ENCODE measurements at places on chromosomes 6 and 20.
A peak's percentile ranks its signal among the peaks of the same experiment; 100 is the strongest.

- DNase-seq = no peak
Measured at GRCh38 chr6:159181914-159182313, 12.7 kb downstream of the FNDC1 start.

- no peak for DNase-seq
Measured at GRCh38 chr20:10863337-10864060, 189.7 kb upstream of the JAG1 start.

- no peak for DNase-seq
Measured at GRCh38 chr6:2794171-2794730, 29.1 kb downstream of the WRNIP1 start.

DNA sequence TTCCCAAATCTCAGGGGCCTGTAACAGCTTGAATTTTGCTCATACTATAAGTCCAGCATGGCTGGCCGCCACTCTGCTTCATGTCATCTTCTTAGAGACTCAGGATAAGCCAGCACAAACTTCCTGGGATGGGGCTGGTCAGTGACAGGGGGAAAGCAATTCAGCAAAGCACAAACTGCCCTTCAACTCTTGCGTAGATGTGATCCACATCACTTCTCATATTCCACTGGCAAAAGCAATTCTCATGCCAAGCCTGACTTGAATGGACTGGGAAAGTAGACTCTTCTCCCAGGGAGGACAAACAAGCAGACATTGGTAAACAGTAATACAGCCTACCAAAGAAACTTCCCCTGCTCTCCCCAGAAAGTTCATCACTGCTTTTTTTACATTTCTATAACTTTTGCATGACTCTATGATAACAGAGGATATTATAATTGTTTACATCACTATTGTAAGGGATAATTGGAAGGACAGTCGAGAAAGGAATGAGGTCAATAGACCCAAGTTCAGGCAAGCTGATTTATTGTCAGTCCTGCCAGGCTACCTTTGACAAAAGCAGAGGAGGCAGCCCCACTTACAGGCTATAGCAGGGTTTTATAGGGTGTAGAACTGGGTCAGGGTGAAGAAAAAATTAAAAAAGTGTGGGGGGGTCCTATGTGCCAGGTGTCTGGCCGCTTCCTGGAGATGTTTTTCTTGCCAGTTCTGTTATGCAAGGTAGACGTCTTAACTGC, 37.4 kb downstream of the RBM24 start:
- DNase-seq = no peak

DNA sequence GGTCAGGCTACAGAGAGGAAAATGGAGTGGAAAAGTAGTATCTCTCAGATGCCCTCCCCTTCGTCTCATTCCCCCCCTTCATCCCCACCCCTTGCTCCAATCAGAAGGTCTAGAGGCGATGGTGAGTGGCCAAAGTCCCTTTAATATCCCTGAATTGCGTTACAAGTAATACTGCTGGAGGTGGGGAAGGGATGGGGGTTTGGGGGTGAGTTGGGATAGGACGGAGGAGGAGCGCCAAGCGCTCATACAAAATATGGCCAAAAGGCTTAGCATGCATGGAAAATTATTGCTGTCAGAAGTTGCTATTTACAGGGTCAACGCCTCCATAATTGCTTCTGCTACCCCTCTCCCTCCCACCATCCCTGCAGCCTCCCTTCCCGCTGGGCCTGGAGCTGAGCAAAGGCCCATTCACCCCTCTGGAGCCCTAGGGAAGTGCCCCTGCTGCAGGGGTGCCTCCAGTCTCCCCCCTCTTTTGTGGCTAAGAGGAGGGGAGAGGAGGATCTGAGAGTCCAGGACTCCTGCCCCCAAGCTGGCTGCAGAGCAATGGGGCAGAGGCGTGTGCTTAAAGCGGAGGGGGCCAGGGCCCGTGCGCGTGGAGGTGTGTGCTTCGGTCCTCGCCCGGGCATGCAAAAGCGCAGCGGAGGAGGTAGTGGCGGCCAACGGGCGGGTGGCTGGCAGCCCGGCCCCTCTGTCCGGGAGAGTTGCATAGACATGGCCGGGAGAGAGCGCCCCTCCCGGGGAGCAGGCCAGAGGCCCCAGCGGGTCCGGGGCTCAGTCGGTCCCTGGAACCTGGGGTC, 8.7 kb upstream of the SRXN1 start:
- DNase-seq = no peak

DNA sequence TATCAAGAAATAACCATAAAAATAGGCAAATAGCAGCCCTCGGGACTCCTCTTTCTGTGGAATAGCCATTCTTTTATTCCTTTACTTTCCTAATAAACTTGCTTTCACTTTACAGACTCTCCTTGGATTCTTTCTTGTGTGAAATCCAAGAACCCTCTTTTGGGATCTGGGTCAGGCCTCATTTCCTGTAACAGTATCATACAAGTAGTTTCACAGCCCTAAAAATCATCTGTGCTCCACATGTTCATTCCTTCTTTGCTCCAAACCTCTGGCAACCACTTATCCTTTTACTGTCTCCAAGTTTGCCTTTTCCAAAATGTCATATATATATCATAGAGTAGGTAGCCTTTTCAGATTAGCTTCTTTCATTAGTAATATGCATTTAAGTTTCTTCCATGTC, 13.5 kb upstream of the NT5E start:
- DNase-seq = no peak

GRCh38 chr6:118708055-118708454, 56.7 kb upstream of the CEP85L start:
- DNase-seq = no peak

DNA sequence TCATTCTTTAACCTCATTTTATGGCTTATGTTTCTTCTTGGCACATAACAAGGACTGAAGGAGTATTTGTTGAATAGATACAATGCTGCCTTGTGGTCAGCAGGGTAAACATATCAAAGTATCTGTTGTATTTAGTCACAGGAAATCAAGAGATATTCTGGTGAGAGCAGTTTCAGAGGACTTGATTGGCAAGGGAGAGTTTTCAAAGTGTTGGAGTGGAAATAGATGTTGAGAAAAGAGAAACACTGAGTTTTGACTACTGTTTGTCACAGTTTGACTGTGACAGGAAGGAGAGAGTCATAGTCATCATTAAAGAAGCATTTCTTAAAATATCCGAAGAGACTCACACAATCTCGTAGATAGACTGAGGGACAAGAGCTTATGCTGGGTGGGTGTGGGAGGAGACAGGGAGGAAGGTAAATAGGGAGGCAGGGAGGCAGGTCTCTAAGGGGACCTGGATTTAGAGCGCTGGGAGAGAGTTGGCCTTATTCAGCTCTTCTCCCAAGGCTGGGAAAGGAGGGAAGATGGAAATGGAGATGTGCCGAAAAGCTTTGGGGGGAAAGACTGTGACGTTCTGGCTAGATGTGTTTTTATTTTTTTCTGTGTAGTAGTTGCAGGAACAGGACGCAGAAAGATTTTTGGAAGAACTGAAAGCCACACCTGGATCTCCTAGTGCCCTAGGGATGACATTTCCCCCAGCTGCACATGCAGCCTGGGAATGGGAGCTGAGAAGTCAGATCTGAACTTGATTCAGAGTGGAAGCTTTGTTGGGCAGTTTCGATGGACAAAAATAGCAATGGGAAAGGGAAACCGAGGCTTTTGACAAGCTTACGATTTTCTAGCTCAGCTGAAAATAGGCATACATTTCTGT, 65.0 kb upstream of the IFNGR1 start:
- DNase-seq = no peak

- DNase-seq = no peak
Measured at GRCh38 chr20:20167698-20168097, 115.4 kb downstream of the CFAP61 start.

- peak; percentile 67 for DNase-seq
Measured at GRCh38 chr6:151240036-151240685, 394 bp downstream of the AKAP12 start.

DNA sequence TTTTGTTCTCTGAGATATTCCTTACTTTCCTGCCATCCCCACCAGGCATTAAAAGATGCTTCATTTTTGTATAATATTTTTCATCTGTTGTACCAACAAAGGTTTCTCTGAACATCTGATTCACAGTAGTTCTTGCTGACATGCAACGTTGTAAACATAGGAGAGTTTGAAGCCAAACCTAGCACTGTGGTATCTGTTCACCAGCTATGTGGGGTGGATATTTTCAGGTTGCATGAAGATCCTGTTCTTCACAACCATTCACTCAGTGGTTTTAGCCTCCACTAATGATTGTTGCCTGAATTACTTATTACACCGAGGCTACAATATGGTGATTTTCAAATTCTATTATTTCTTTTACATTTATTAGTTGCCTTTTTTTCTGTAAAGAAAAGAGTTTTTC, 56.5 kb downstream of the EYA4 start:
- no peak for DNase-seq

- no peak for DNase-seq
Measured at GRCh38 chr6:50846852-50847155, 28.1 kb downstream of the TFAP2B start.

GRCh38 chr20:60792941-60793340, 459.1 kb upstream of the CDH4 start:
- DNase-seq = no peak

DNA sequence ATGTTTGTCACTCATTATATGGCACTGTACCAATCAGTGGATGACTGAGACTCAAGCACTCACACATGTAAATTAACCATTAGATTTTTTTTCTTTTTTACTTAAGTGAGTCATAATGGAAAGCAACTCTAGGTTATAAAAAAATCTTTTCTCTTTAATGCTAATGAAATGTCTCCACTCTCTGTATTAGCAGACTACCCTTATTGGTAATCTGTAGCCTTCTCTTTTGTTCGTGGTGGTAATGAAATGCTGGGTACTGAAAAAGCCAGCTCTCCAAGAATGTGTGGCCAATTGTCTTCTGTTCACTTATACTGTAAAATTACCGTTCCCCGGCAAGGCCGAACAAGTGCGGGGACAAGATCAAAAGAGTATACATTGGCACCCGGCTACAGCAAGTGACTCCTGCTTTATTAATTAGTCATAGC, 69.0 kb downstream of the AFG1L start:
- no peak for DNase-seq

Measured in stimulated activated CD4-positive, alpha-beta T cell treated with anti-CD3 and anti-CD28 coated beads, Interleukin-2, amount 100 ng/mL, for 24 hours (primary cell).